ENCODE measurements at places on chromosomes 6 and 20.

GRCh38 chr6:132490024-132490423 is 22.9 kb downstream of the STX7 start:
- DNase-seq: no peak

DNA sequence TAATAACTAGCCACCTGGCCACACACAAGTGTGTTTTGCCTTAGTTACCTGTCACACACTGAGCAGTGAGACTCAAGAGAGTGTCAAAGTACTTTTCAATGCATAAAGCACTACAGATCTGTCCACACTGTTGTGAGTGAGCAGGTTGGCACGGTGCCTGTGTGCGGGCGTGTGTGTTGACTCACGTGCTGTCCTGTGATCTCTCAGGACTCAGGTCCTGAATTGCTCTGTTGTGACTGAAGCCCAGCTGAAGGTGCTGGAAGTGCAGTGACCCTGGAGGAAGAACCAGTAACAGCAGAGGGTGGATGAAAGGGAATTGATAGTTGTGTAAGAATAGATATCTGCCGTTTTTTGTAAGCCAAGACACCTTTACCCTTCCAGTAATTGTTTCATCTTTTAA is 18.3 kb downstream of the SLC16A10 start:
- no peak for DNase-seq

GRCh38 chr20:58627212-58628072 is 23.6 kb upstream of the STX16 start:
- no peak for DNase-seq

DNA sequence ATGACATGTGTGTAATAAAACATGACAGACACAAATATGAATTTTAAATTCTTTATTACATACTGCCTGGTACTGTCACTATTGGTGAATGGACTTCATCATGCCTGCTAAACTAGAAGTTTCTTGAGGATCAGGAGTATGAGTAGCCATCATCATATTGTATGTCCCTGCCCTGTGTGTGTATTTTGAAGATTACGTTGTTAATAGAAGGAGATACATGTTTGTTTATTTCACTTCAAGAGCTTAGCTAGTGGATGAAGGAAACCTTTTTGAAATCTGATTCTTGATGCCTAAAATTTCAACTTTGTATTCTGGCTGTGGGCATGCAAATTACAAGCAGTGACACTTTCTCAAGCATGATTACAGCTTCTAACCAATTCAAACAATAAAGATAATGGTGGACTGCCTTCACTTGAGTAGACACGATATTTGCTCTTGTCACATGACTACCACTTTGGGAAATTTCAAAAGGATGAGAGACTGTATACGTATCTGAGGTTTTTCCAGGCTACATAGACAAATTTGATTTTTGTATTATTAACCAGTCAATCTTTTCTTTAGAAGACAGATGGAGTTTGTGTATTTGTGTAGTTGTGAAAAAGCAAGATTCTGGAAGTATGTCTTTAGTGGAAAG is 3.5 kb downstream of the TBPL1 start:
- no peak for DNase-seq

DNA sequence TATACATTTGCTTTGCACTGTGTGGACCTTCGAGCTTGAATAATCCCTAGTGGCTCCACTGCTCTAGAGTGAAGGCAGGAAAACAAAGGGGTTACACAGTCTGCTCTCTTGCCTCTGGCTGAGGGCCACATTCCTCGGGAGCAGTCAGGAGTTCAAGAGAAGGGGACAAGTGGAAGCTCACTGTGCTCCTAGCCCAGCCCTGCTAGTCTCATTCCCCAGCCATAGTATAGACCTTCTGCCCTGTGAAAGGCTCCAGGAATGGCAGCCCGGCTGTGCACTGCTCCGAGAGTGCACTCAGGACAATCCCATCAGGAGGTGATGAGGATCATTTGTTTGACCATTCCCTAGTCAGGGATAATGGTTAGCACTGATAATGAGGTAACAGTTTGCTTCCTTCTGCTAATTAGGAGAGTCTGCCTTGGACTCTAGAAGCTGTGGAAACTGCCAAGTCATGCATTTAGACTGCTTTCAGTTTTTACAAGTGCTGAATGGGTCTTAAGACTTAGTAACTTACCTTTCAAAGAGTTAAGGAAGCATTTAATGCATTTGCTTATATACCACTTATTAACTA is 8.5 kb downstream of the IYD start:
- no peak for DNase-seq

GRCh38 chr6:22673474-22673873 is 104.1 kb downstream of the HDGFL1 start:
- no peak for DNase-seq

GRCh38 chr20:62605236-62605943 is 36.9 kb upstream of the SLCO4A1 start:
- no peak for DNase-seq

DNA sequence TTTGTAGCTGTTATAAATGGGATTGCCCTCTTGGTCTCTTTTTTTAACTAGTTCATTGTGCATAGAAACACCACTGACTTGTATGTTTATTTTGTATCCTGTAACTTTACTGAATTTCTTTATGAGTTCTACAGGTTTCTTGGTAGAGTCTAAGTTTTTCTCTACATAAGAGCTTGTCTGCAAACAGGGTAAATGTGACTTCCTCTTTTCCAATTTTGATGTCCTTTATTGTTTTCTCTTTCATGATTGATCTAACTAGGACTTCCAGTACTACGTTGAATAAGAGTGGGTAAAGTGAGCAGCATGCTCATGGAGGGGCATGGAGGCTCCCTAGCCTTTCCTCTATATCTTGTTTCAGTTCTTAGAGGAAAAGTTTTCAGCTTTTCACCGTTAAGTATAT is 3.0 kb upstream of the WFDC10A start:
- no peak for DNase-seq

- no peak for DNase-seq
Observed at GRCh38 chr6:118485601-118486550, 62.2 kb upstream of the PLN start.

DNA sequence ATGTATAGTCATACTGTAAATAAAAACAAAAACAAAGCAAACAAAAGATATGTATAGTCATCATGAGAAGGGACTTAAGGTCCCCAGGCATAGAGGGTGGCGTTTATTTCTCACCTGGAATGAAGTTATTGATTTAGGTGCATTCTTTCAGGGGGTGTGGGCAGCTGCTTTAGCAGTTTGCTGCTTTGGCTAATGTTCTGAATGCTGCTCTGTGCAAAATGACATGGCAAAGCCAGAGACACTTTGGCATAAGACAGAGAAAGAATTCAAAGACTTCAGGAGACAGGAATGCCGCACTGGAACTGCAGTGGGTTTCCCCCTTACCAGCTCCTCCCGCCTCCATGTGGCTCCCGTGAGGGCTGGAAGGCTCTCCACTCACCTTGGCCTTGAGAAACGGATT is 36.4 kb upstream of the NELFCD start:
- no peak for DNase-seq

- DNase-seq: no peak
Observed at GRCh38 chr6:70846207-70846835, 110.5 kb downstream of the B3GAT2 start.

GRCh38 chr6:33860706-33861474 is 57.1 kb upstream of the MLN start:
- no peak for DNase-seq

All from stimulated activated CD8-positive, alpha-beta memory T cell treated with anti-CD3 and anti-CD28 coated beads, Interleukin-7, amount 100 ng/mL, for 48 hours (primary cell).